ENCODE measurements at places on chromosomes 7 and 10. TPM values are rescaled to one million over a fixed set of nuclear protein-coding genes. Genes with fewer than 3 reads are reported as not detected.
A peak's percentile ranks its signal among the peaks of the same experiment; 100 is the strongest.

- no peaks in the 10 kb centered on the region for H3K27me3 ChIP-seq
- peaks cover 54% of the 10 kb centered on the region for H3K4me1 ChIP-seq
- DNase-seq: no peak
- H3K36me3 ChIP-seq: no peaks in the 10 kb centered on the region
- no peak overlapping the region for H3K27ac ChIP-seq
- H3K4me3 ChIP-seq: peak overlapping the region; percentile 17
Measured at GRCh38 chr7:50660830-50661175, 95.6 kb upstream of the DDC start.

DNA sequence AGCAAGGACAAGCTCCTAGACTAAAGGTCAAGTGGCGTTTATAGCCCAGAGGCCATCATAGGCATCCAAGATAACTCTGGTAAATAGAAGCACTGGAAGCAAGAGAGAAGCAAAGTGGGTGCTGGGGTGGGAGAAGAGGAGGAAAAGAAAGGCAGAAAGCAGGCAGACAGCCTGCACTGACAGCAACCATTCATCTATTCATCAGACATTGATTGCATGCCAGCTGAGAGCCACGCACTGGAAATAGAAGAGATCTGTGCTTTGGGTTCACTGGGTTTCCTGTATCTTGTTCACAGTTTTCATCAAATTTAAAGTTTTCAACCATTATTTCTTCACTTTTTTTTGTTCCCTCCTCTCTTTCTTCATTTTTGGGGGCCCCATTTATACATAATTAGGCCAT is 4.7 kb upstream of the SLIT1 start:
- no peak for DNase-seq
- H3K27me3 ChIP-seq: peaks cover 2% of the 10 kb centered on the region
- peaks cover under 1% of the 10 kb centered on the region for H3K4me1 ChIP-seq
- no peak overlapping the region for H3K4me3 ChIP-seq
- no peaks in the 10 kb centered on the region for H3K36me3 ChIP-seq

DNA sequence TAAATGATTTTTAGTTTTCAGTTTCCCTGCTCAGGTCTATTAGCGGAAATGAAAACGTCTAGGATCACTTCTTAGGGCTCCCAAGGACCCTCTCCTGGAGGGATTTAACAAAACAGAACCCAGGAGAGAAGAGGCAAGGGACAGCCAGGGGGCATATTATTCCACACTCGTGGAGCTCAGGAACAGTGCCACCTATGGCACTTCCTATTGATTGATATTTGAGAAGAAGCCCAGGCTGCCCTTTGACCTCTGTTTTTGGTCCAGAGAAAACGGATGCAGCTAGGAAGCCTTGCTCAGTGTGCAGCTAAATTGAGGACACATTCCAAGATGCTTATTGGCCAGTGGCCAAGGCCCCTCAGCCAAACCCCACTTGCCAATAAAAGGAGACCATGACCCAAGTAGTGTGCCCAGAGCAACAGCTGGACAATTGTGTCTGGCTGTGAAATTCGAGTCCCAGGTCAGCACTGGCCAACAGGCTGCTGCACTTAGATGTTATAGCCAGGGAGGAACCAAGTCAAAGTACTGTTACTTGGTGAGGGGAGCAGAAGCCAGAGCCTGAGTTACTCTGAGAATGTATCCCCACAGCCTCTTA is 24.0 kb upstream of the GPNMB start:
- H3K36me3 ChIP-seq: no peaks in the 10 kb centered on the region
- no peaks in the 10 kb centered on the region for H3K27me3 ChIP-seq
- H3K27ac ChIP-seq: no peak overlapping the region
- no peak for DNase-seq

DNA sequence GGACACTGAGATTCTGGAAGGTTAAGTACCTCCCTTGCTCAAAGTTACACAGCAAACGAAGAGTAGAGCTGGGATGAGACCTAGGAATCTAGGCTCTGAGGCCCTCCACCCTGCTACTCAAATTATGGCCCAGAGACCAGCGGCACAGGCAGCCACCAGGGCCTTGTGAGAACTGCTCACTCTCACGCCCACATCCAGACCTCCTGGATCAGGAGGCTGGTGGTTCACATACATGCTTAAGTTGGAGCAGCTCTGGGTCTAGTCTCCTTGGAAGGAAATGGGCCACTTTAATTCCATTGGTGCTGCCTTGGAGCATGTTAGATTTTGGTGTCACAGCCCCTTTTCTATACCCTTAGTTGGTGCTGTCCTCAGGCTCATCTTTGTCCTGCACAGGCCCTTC is 41.9 kb downstream of the ADRA2A start:
- no peak overlapping the region for H3K4me3 ChIP-seq
- no peaks in the 10 kb centered on the region for H3K27me3 ChIP-seq
- H3K27ac ChIP-seq: no peak overlapping the region
- no peaks in the 10 kb centered on the region for H3K36me3 ChIP-seq
- no peak for DNase-seq

GRCh38 chr10:54622017-54622416 is 179.0 kb downstream of the PCDH15 start:
- H3K4me3 ChIP-seq: no peak overlapping the region
- H3K4me1 ChIP-seq: no peaks in the 10 kb centered on the region
- H3K36me3 ChIP-seq: no peaks in the 10 kb centered on the region
- H3K27me3 ChIP-seq: no peaks in the 10 kb centered on the region
- H3K27ac ChIP-seq: no peak overlapping the region

Gene NUTM2E
- 0.18 TPM for total RNA-seq
